ENCODE measurements at places on chromosomes 3 and 15.

GRCh38 chr15:32642667-32643435, 1.3 kb downstream of the SCG5 start:
- no peak for DNase-seq

- no peak for DNase-seq
Observed at GRCh38 chr3:140731440-140732119, 53.7 kb downstream of the TRIM42 start.

- DNase-seq = no peak
Observed at GRCh38 chr3:21297304-21297703, 453.7 kb downstream of the ZNF385D start.

DNA sequence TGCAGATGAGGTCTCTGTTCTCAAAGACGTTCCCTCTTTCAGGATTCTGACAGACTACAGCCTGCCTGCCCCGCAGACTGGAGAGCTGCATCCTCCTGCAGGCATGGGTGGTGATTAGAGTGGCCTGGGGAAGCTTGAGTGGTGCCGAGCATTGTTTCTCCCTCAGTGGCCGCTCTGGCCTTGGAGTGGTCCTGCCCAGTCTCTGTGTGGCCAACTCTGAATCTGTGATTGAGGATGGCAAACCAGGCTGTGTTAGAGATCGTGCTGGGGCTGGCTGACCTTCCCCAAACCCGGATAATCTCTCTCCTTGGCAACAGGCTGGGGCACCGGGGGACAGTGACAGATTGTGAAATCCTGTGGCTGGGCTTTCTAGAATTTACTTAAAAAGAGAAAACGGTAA, 11.0 kb upstream of the ADCY5 start:
- no peak for DNase-seq

GRCh38 chr3:19907523-19907922, 26.5 kb downstream of the EFHB start:
- DNase-seq = no peak
